Uterus (tissue), 4 donors: ENCODE measurements at places on chromosomes 2 and 18. TPM values are rescaled to one million over a fixed set of nuclear protein-coding genes. Genes with fewer than 3 reads are reported as not detected.

Gene SCN7A
- 40.0 TPM for total RNA-seq

Gene TTC39C
- 50.6 TPM for total RNA-seq

Gene ANKRD30B
- total RNA-seq, result not detected

Gene PLB1
- total RNA-seq, result 3.8 TPM

Gene CCL20
- not detected for total RNA-seq

Gene USP14
- total RNA-seq, result 56.2 TPM

Gene SPATA3
- not detected for total RNA-seq

Gene POTEI
- not detected for total RNA-seq

Gene ERBB4
- total RNA-seq, result 0.59 TPM

DNA sequence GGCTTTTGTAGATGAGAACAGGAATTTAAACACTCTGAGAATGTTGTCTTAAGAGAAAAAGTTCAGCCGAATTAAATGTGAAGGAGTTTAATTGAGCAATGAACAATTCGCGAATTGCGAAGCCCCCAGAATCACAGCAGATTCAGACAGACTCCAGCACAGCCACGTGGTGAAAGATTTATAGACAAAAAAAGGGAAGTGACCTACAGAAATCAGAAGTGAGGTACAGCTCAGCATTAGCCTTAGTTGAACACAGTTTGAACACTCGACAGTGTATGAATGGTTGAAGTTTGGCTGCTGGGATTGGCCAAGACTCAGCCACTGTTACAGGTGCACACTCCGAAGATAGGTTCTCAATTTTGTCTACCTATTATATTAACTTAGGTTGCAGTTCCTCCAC lies 264.0 kb upstream of the CHST9 start:
- no peak for DNase-seq
- no peak overlapping the region for H3K27ac ChIP-seq

GRCh38 chr2:46135958-46136357 lies 161.2 kb upstream of the EPAS1 start:
- no peaks in the 10 kb centered on the region for H3K27me3 ChIP-seq
- no peaks in the 10 kb centered on the region for H3K36me3 ChIP-seq
- DNase-seq, result no peak
- H3K4me1 ChIP-seq, result no peaks in the 10 kb centered on the region

DNA sequence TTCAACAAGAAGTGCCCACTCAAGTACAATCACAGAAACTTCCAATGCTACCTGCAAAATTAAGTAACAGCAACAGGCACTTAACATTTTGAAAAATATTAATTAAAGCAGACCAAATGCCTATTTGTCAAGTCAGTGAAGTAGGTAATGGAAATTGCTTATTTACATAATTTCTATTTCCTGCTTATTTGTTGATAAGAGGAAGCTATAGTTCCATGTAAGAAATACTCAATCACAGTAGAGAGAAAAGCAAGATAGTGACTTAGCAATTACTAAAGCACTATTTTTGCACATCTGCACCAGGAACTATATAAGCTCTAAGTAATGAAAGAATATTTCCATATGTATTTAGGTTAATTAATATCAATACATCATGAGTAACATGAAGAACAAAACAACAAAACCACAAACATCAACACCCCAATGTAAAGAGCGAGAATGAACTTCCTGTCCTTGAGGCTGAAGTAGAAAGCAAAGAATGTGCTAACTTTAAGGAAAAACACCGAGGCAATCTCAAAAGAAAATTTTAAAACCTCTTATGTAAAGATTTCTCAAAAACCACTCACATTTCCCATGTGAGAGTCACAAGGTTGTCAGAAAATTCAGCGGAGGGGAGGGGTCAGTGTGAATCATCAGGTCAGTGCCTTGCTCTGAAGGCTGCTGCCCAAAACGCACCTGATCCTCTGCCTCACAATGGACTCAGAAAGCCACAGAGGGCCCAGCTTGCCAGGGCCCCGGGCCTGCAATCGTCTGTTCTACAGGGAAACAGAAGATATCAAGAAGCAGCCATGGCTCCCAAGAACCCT lies 12.5 kb downstream of the NPC1 start:
- H3K4me1 ChIP-seq, result no peaks in the 10 kb centered on the region
- no peaks in the 10 kb centered on the region for H3K36me3 ChIP-seq
- DNase-seq, result peak; percentile 25
- H3K4me3 ChIP-seq, result no peak overlapping the region
- H3K27me3 ChIP-seq, result no peaks in the 10 kb centered on the region
- H3K27ac ChIP-seq, result no peak overlapping the region

DNA sequence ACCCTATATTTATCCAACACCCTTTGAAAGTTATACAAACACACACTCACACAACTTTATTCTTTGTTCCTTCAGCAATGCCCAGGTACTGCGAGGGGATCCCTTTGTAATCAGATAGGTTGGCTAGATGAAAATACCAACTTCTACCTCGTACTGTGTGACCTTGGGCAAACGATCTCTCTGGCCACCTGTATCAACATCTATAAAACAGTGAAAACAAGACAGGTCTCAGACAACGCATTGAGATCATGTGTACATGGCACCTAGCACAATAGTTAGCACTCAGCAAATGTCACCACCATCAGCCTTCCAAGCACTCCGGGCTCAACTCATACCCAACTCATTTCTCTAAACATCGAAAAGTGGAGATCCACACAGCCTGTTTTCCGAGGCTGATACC lies 118.4 kb upstream of the PPP1CB start:
- no peaks in the 10 kb centered on the region for H3K27me3 ChIP-seq
- H3K4me3 ChIP-seq, result no peak overlapping the region
- H3K27ac ChIP-seq, result peak overlapping the region; percentile 90
- H3K36me3 ChIP-seq, result no peaks in the 10 kb centered on the region
- no peak for DNase-seq
- peaks cover 20% of the 10 kb centered on the region for H3K4me1 ChIP-seq

GRCh38 chr2:171889808-171890207 lies 4.2 kb downstream of the SLC25A12 start:
- no peak overlapping the region for H3K4me3 ChIP-seq
- DNase-seq, result no peak
- H3K4me1 ChIP-seq, result no peaks in the 10 kb centered on the region
- H3K27me3 ChIP-seq, result no peaks in the 10 kb centered on the region

DNA sequence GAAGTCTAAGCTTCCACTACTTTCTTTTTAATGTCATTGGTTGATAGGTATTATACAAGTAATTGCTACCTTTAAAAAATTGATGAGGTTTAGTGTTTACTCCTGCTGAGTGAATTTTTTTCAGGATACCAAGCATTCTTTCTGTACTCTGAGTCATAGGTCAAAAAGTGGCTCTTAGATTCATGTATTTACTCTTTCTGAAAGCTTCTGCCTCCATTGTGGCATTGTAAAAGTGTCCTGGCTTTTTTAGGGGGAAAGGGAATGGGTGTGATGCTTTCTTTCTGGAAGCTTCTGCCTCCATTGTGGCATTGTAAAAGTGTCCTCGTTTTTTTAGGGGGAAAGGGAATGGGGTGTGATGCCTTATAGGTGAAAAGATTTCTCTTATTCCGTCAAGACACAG lies 286.5 kb downstream of the LPIN1 start:
- no peaks in the 10 kb centered on the region for H3K4me1 ChIP-seq
- no peaks in the 10 kb centered on the region for H3K36me3 ChIP-seq
- no peak overlapping the region for H3K27ac ChIP-seq
- no peak for DNase-seq

GRCh38 chr2:157479081-157480027 lies 35.5 kb upstream of the CYTIP start:
- no peaks in the 10 kb centered on the region for H3K4me1 ChIP-seq
- no peak overlapping the region for H3K4me3 ChIP-seq
- H3K27ac ChIP-seq, result no peak overlapping the region
- no peaks in the 10 kb centered on the region for H3K27me3 ChIP-seq

DNA sequence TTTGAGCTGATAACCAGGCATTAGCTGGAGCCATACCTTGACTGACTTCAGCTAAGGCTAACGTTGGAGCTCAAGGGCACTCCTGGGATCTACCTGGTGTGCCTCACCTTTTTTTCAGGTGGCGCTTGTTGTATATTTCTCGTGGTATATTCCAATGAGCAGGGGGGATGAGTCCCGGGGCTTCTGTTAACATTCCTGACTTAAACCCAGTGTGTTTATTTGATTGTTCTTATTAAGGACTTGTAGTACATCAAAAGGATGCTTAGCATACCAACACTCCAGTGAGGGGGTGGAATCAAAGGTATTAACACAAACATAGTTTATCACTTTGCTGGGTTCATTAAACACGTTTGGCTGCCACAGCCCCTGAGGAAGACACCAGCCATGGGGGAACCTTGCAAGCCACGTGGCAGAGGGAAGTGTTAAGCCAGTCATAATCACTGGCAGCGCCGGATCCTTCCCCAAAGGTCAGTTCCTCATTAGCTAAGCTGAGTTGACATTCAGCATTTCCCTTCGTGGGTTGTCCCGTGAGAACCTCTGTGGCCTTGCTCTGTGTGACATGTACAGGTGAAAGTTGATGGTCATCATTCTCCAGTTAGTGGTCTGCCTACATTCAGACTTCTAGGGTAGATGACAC lies 119.5 kb upstream of the MCFD2 start:
- H3K4me3 ChIP-seq, result no peak overlapping the region
- peak; percentile 43 for DNase-seq
- H3K4me1 ChIP-seq, result peaks cover 23% of the 10 kb centered on the region
- H3K36me3 ChIP-seq, result no peaks in the 10 kb centered on the region
- no peaks in the 10 kb centered on the region for H3K27me3 ChIP-seq

GRCh38 chr2:60984720-60985119 lies 32.8 kb upstream of the PEX13 start:
- H3K27me3 ChIP-seq, result no peaks in the 10 kb centered on the region
- no peak overlapping the region for H3K27ac ChIP-seq
- no peaks in the 10 kb centered on the region for H3K36me3 ChIP-seq
- no peaks in the 10 kb centered on the region for H3K4me1 ChIP-seq
- no peak for DNase-seq

- no peaks in the 10 kb centered on the region for H3K4me1 ChIP-seq
- no peaks in the 10 kb centered on the region for H3K36me3 ChIP-seq
- no peak for DNase-seq
- H3K4me3 ChIP-seq, result no peak overlapping the region
- no peak overlapping the region for H3K27ac ChIP-seq
Measured at GRCh38 chr18:59466980-59467379, 107.9 kb upstream of the LMAN1 start.

GRCh38 chr2:201523506-201523905 lies 72.0 kb downstream of the STRADB start:
- H3K4me3 ChIP-seq, result no peak overlapping the region
- no peak for DNase-seq
- no peak overlapping the region for H3K27ac ChIP-seq
- no peaks in the 10 kb centered on the region for H3K36me3 ChIP-seq
- no peaks in the 10 kb centered on the region for H3K27me3 ChIP-seq
- H3K4me1 ChIP-seq, result no peaks in the 10 kb centered on the region

- H3K36me3 ChIP-seq, result no peaks in the 10 kb centered on the region
- no peak overlapping the region for H3K4me3 ChIP-seq
- no peaks in the 10 kb centered on the region for H3K27me3 ChIP-seq
- DNase-seq, result no peak
- H3K4me1 ChIP-seq, result no peaks in the 10 kb centered on the region
- no peak overlapping the region for H3K27ac ChIP-seq
Measured at GRCh38 chr2:152445791-152446201, 110.8 kb downstream of the FMNL2 start.

GRCh38 chr2:111534910-111535352 lies 349.1 kb downstream of the ANAPC1 start:
- peak overlapping the region; percentile 44 for H3K27ac ChIP-seq
- H3K27me3 ChIP-seq, result no peaks in the 10 kb centered on the region
- no peaks in the 10 kb centered on the region for H3K36me3 ChIP-seq
- H3K4me1 ChIP-seq, result no peaks in the 10 kb centered on the region
- no peak overlapping the region for H3K4me3 ChIP-seq
- DNase-seq, result no peak

GRCh38 chr2:230925879-230926765 lies 1.1 kb upstream of the GPR55 start:
- no peak overlapping the region for H3K4me3 ChIP-seq
- no peak for DNase-seq
- no peak overlapping the region for H3K27ac ChIP-seq
- H3K36me3 ChIP-seq, result no peaks in the 10 kb centered on the region
- no peaks in the 10 kb centered on the region for H3K27me3 ChIP-seq
- H3K4me1 ChIP-seq, result no peaks in the 10 kb centered on the region
